ENCODE measurements at places on chromosomes 3 and 15.
A peak's percentile ranks its signal among the peaks of the same experiment; 100 is the strongest.

DNA sequence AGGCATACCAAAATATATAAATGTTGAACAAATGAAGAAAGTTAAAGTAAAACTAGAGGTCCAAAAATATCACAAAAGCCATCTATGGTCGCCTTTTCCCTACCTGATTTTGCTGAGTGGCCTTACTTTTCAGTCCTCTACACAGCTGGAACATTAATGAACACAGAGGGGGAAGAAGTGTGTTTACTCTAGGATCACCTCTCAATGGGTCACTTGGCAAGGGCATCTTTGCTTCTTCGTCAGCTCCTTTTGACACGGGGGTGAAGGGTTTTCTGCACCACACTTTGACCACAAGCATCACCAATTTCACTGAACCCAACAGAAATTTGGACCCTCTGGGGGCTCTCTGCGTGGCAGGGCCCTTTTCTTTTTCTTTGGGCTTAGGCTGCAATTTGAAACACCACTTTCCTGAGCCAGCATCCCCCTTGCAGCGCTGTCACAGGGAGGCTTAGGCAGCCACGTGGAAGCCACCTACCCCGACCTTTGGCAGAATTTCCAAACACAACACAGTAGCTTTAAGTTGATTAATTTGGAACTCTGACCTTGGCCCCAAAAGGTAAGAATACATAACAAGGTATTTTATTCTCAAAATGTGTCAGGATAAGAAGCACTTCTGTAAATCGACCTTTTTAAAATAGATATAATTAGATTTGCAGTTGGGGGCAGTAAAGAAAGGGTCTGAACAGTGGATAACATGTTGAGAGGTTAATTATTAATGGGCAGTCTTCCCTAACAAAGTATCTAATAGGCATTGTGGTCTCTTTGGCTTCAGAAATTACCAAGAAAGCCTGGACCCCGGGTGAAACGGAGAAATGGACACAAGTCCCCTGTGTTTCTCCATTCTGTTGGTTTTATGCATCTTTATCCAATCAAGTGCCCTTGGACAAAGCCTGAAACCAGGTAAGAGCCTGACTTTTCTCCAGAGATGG, at the start of gene LIPC:
TSS of gene LIPC (plus strand) at position 771 of the 929 bp plus-strand sequence. CDS start at position 813, 42 bp downstream.
- no peak for DNase-seq

DNA sequence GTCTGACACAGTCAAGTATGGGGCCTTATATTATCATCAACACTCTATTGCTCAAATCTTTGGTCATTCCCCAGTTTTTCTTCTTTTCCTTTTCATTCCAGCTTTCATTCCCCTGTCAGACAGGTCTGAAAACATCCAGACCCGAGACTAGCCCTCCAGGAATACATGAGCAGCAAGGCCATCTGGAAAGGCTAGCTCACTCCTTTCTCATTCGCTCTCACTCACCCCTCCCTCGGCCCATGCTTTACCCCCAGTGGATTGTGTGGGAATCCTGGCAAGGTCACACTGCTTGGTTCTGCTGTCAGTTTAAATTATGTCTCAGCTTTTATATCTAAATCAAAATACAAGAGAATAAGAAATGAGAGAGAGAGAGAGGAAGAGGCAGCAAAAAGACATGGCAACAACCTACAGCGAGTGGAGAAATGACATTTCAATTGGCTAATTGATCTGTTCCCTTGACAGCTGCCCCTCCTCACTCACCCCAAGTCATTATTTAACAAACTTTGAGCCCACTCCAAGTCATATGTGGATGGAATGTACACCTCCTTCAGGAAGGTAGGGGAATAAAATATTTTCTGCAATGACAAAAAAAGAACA, 962.2 kb downstream of the TUSC7 start:
- peak; percentile 70 for DNase-seq

GRCh38 chr15:48537271-48538113, 108.0 kb downstream of the FBN1 start:
- DNase-seq = peak; percentile 45

- no peak for DNase-seq
Measured at GRCh38 chr15:24916305-24917009, 38.3 kb upstream of the SNRPN start.

GRCh38 chr3:47849699-47850563, 47.0 kb downstream of the DHX30 start:
- DNase-seq = peak; percentile 37

DNA sequence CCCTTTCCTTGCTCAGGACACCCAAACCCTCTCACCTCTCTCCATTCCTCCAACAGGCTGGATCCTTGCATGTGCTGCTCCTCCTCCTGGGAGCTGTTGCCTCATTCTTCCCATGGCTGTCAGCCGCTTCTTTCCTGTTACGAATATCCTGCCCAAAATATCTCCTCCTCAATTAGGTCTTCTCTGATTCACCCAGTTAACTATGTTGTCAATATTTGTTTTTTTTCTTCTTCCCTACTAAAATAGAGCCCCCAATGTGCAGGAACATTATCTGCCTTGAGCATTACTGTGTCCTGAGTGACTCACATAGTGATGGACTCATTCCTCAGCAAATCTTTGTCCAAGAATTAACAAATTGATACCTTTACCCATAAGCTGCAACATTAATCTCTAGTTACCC, 357.2 kb downstream of the CLSTN2 start:
- DNase-seq = peak; percentile 11

- no peak for DNase-seq
Measured at GRCh38 chr3:30448450-30449289, 157.7 kb upstream of the TGFBR2 start.
